ENCODE measurements at places on chromosomes 6 and 20. TPM values are rescaled to one million over a fixed set of nuclear protein-coding genes. Genes with fewer than 3 reads are reported as not detected.

GRCh38 chr20:52166150-52166549, 25.4 kb downstream of the ZFP64 start:
- DNase-seq: no peak

DNA sequence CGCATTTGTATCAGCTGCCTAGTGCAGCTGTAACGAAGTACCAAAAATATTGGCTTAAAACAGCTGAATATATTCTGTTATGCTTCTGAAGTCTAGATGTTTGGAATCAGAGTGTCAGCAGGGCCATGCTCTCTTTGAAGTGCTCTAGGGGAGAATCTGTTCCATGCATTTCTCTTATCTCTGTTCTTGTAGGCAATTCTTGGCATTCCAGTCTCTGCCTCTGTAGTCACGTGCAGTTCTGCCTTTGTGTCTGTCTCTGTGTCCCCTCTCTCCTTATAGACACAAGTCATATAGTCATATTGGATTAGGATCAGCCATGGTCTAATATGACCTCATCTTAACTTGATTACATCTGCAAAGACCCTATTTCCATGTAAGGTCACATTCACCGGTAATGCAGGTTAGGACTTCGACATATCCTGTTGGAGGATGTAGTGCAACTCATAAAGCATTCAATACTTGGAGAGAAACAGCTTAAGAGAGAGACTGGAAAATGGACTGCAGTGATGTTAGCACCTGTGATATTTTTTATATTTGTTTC, 18.6 kb downstream of the FAM83B start:
- DNase-seq: no peak

DNA sequence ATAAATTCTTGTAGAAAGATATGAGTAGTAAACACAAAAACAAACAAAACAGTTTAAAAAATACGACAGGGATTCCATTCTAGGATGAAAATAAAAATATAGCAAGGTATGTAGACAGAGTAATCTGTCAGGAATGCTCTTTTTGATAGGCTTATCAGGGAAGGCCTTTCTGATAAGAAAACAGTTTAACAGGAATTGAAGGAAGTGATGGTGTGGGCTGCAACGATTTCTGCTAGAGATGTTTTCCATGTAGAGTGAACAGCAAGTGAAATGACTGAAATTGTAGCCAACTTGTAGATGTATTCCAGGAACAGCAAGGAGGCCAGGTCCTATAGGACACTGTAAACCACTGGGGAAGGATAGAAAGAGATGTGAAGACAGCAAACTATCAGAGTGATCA, 689.7 kb upstream of the GJE1 start:
- no peak for DNase-seq

Gene TBC1D32
- 7.5 TPM for total RNA-seq

Gene ADGB
- not detected for total RNA-seq

All from OCI-LY7 (cell line).